ENCODE measurements at places on chromosomes 16 and 17.
A peak's percentile ranks its signal among the peaks of the same experiment; 100 is the strongest.

DNA sequence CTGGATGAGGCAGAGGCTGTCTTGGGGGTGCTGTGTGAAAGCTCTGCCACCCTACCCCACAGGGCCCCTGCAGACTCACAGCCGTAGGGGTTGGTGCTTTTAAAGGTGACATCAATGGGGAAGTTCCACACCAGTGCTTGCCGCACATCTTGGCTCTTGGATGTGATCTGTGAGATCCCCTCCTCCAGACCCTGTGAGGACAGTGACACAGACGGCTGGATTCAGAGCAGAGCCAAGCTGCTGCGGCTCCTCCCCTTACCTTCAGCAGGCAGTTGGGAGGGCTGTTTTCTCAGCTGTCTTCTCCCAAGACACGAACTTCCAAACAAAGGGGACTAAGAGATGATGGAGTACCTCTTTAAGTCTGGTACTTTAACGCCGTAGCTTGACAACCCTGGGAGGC lies 4.8 kb downstream of the B9D1 start:
- DNase-seq: no peak

GRCh38 chr17:50547736-50548083 lies 736 bp downstream of the SPATA20 start:
- DNase-seq: no peak

GRCh38 chr17:50459756-50460155 lies 8.9 kb downstream of the CHAD start:
- DNase-seq: no peak

DNA sequence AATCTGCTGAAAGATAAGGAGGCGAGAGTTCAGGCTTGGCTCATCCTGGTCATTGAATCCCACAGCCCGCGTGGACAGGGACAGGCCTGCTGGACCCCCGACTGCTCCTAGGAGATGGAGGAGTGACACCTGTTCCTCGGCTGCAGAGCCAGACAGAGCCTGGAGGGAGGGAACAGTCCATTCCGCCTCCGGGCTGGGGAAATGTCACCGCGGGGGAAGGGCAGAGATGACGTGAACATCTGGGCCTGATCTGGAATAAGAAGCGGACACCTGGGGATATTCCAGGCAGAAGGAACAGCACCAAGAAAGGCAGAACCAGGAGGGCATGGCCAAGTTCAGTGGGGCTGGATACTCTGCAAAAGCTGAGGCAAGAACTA lies 1.5 kb downstream of the ZNF747 start:
- DNase-seq: no peak

GRCh38 chr17:72618001-72618509 lies 474.4 kb downstream of the SLC39A11 start:
- DNase-seq: peak; percentile 20

- DNase-seq: no peak
These were observed 2.6 kb downstream of the TRIM65 start for GRCh38 chr17:75894049-75894733.

GRCh38 chr16:54447576-54448440 lies 161.2 kb upstream of the IRX3 start:
- no peak for DNase-seq

DNA sequence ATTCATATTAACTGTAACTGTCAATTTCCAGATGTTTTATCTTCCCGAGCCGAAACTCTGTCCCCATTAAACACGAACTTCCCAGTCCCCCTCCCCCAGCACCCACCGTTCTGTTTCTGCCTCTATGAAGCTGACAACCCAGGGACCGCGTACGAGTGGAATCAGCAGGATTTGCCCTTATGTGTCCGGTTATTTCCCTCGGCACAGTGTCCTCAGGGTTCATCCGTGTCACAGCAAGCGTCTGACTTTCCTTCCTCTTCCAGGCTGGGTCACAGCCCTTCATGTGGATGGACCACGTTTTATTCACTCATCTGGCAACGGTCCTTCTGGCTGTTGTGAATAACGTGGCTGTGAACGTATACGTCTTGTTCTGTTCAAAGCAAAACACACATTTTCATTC lies 31.3 kb downstream of the METRNL start:
- no peak for DNase-seq

DNA sequence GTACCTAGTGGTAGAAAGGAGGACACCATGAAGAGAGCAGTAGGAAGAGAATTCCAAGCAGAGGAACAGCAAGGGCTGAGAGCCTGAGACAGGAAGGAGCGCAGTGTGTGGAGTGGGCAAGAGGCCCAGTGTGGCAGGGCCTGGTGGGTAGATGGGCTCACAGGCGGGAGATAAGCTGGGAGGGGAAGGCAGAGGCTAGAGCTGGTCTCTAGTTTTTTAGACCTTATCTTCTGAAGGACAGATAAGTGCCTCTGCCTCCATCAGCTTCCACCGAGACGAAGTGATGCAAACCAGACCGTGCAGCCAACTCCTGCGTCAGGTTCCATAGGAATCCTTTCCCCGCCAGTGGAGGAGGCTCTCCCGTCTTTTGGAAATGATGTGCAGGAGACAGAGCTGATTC lies 33.6 kb downstream of the CDH1 start:
- DNase-seq: no peak

DNA sequence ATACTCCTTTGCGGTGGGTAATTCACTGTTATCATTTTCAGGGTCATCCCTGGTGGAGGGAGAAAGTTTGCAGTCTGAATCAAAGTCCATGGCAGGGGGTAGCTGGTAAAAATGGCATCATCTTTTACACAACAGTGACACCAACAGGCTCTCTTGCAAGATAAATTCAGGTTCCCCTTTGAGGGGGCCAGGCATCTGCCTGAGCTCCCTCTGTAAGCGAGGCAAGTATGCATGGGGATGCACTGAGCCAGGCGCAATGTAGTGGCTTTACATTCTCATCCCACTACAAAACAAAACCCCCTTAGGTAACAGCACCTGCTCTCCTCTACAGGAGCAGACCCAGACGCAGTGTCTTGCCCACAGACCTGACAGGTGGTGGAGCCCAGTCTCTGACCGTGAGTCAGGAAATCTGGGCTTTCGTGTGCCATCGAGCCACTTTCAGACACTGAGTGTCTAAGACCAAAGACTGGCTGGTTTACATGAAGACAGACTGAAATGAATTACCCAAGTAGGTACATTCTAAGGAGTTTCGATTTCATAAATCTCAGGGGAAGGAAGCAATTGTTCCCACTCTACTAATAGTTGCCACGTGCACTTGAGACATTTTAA lies 17.7 kb downstream of the LITAFD start:
- no peak for DNase-seq

GRCh38 chr16:25110387-25110947 lies 1.1 kb upstream of the LCMT1 start:
- no peak for DNase-seq

DNA sequence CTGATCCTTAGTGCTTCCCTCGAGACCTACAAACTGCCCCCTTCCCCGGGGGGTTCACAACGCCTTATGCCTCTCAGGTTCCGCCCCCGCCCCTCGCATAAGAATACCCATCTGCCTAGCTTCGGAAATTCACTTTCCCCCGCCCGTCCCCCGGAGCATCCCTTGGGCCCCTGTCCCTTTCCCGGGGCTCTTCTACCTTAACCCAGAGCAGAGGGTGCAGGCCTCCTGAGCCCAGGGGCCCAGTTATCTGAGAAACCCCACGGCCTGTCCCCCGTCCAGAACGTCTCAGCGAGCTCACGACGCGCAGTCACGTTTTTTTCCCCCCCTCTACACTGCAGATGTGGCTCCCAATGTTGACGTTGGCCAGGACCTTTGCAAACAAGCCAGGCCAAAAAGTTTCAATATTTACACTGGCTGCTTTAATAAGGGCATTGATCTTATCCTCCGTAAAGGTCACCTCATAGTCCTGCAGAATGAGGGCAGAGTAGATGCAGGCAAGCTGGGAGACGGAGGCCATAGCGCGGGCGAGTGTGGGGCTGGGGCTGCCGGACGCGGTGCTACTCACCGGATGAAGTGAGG lies 1.4 kb upstream of the NBR1 start:
- DNase-seq: no peak

- DNase-seq: no peak
These were observed 7.4 kb downstream of the GCSH start for GRCh38 chr16:81088836-81089235.

DNA sequence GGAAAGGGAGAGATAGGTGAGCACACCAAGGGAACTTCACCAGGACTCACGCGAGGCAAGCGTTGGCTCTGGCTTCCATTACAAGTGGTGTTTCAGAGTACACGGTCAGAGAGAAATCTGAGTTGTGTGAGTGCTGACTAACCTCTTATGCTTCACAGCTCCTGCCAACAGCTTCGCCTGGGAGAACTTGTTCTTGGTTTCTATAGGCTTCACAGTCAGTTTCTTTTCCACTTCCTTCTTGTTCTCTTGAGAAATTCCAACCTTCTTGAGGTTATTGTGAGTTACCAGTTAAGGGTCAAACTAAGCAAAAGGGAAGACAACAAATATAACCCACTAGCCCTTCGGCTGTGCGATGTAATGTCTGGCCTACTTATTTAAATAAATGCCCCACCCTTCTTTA lies 18.9 kb downstream of the PSME3IP1 start:
- no peak for DNase-seq

DNA sequence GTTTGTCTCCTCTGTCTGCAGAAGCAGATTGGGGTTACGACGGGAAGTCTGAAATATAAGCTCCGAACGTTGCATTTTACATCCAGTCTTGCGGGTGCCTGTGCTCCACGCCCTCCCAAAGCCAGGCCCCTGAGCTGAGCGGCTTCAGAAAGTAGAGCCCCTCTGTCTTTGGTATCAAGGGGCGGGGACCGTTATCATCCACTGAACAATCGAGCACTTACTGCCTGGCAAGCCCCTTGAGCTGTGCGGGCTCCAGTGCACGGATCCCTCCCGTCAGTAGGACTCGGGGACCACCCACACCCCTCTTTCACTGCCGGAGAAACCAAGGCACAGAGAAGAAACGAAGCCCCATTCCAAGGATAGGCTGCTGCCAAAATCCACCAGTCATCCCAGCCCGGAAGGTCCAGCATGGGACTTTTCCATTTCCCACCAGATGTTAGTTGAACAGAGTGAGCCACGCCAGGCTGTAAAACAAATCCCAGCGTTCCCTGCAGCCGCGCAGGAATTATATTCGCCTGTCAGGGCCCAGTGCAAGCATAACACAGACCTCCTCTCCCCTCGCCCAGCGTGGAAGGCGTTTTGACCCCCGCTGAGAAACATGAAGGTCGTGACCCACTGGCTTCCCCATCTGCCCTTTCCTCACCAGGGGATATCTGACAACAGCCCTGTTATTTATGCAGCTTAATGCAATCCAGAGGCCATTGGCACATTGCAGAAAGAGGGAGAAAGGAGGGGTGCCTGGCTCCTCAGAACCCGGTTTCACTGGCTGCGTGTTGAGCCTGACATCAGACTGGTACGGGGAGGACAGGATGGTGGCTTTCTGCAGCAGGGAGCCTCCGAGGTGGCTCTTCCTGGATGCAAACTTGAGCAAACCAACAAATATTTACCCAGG lies 212.2 kb upstream of the FOXF1 start:
- no peak for DNase-seq

DNA sequence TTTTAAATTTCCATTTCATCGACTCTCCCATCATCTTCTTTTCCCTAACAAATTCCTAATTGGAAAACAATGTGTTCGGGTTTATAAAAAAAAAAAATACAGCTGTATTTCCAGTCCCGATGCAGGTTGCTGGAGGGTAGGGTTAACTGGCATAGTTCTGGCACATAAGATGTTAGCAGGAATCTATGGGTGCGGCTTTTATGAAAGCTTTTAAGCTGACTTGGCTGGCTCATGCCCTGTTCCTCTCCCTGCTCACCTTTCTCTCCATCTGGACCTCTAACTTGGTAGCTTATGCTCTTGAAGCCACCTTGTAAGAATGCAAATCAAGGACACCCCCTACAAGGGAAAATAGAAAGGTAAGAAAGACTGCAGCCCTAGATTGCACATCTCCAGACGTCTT lies 33.2 kb upstream of the KCNJ2 start:
- no peak for DNase-seq

GRCh38 chr17:73638556-73638955 lies 5.7 kb downstream of the SDK2 start:
- DNase-seq: no peak

Measured in activated CD4-positive, alpha-beta T cell treated with anti-CD3 and anti-CD28 coated beads for 4 hours (primary cell).